ENCODE measurements at places on chromosomes 7 and 10. TPM values are rescaled to one million over a fixed set of nuclear protein-coding genes. Genes with fewer than 3 reads are reported as not detected.
A peak's percentile ranks its signal among the peaks of the same experiment; 100 is the strongest.

DNA sequence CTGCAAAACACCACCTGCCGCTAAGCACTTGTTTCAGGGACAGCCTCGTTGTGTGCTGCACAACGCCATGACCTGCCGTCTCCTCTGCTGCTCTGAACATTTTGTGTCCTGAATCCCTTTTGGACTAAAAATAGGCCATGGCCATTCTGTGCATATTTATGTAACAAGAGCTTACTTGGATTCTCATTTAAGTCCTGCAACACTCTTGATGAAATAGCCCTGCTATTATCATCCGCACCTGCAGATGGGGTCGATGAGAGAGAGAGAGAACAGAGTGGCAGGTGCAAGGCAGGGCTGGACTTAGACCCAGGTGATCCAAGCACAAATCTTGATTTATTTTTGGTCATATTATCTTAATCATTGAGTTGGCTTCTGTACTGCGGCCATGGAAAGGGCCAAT lies 121.2 kb upstream of the PRKCQ start:
- no peak for DNase-seq

Gene CPED1
- 0.17 TPM for total RNA-seq

Gene ITPRID1
- total RNA-seq, result not detected

GRCh38 chr7:151383638-151384351 lies 26.0 kb downstream of the WDR86 start:
- no peak for DNase-seq

Gene MINDY4
- 1.3 TPM for total RNA-seq

Gene ZNF273
- 11.7 TPM for total RNA-seq

DNA sequence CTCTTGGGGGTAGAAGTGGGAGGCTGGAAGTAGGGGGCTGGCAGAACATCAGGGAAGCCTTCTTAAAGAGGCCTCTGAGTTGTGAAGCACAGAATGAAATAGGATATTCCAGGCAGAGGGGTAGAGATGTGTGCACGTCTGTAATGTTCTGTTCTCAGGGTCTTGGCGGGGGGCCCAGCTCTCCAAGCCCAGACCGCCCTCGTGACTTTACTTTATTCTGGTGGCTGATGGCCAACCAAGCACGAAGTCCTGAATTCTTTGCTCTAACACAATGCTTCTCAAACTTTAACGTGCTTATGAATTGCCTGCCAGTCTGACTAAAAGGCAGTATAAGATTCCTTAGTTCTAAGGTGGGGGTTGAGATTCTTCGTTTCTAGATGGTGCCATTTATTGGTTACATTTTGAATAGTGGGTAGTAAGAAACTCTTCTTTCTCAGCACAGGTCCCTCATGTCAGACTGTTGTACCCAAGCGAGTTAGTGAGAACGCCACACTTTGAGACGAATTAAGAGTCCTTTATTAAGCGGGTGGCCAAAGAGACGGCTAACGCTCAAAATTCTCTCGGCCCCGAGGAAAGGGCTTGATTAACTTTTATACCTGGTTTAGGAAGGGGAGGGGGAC lies 8.2 kb downstream of the PRXL2A start:
- no peak for DNase-seq

- no peak for DNase-seq
Observed at GRCh38 chr7:146528581-146528980, 412.0 kb downstream of the CNTNAP2 start.

DNA sequence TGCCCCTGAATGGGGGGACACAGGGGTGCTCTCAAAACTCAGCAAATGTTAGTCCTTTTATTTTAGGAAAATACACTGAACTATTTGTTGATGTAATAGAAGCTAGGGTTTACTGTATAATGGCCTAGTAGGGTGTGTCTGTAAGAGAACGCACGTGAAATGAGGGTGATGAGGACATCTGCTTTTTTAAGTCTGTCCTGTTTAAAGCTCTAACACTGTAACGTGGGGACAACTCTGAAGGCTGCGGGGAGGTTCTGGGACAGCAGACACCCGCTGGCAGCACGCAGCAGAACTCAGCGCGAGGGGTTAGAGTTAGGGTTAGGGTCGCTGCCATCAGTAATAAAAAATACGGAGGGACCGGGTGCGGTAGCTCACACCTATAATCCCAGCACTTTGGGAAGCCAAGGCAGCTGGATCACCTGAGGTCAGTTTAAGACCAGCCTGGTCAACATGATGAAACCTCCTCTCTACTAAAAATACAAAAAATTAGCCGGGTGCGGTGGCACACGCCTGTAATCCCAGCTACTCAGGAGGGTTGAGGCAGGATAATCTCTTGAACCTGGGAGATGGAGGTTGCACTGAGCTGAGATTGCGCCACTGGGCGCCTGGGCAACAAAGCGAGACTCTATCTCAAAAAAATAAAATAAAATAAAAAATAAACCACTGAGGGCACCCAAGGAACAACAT lies 98.0 kb downstream of the CTBP2 start:
- DNase-seq, result no peak

- no peak for DNase-seq
Observed at GRCh38 chr7:26553128-26553527, 261.5 kb downstream of the SNX10 start.

DNA sequence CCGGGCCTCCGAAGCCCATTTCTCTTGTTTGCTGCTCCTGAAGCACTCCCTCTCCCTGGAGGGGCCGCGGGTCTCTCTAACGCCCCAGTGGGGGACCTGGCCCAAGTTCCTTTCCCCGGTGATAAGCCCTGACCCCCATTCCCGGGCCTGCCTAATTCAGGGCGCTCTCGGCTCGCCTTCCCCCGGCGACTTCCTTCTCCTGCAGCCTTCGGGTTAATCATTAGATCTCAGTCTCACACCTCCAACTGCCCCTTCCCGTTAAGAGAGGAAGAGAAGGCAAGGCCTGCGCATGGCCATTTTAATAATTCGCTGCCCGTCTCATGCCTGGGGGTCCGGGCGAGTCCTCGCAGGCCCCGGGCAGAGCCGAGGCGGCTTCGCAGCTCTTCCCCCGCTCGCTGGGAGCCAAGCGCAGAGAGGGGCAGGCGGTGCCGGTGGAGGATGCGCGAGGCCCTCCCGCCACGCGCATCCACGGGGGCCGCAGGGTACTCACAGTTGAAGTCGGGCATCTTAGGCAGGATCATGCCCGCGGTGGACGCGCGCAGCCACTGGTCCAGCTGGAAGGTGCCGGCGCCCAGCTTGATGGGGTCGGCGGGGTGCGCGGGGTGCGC lies 1.2 kb downstream of the MNX1 start:
- no peak for DNase-seq

- no peak for DNase-seq
Observed at GRCh38 chr10:43258211-43258561, 8.7 kb downstream of the RASGEF1A start.

DNA sequence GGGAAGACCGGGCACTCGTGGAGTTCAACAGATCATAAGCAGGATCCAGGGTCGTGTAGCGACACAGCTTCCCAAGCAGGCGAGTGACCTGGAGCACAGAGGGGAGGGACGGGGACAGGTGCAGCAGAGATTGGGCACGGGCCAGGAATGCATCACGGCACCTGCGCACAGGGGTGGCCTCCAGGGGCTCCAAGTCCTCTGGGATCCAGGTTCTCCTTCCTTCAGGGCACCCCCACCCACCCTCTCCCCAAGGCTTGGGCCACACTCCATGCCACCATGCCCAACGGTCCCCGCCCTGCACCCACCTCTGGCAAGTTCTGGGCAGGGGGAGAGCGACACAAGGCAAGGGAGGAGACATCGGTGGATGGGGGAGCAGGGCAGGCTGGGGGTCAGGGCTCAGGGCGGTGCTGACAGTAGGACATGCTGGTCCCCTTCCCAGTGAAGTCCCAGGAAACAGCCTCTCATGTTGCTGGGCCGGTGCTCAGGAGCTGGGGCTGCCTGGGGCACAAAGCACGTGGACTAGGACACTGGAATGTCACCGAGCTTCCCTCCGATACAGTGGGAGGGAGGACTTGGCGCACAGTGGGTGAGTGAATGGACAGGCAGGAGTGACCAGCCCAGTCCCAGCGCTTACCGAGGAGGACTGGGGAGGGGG lies 597.3 kb downstream of the PTPRN2 start:
- DNase-seq, result no peak

GRCh38 chr10:5291501-5292195 lies 73.1 kb upstream of the UCN3 start:
- peak; percentile 63 for DNase-seq

GRCh38 chr10:78691301-78692030 lies 377.3 kb upstream of the ZMIZ1 start:
- DNase-seq, result no peak

GRCh38 chr7:48307041-48307714 lies 135.9 kb downstream of the ABCA13 start:
- no peak for DNase-seq

- no peak for DNase-seq
Observed at GRCh38 chr10:112361951-112362751, 11.8 kb upstream of the ACSL5 start.

Gene SERPINE1
- total RNA-seq, result 0.05 TPM

DNA sequence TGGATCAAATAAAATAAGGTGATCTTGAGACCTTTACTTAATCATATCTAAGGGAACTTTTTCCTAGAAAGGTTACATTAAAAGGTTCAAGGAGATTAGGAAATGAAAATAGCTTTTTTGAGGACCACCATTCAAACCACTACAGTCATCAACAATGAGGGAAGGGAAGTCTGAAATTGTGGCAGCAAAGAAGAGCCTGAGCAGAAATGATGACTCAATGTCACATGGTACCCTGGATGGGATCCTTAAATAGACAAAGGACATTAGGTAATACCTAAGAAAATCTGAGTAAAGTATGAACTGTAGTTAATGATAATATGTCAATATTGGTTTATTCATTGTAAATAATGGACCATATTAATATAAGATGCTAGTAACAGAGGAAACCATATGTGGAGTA lies 236.0 kb downstream of the SEMA3D start:
- DNase-seq, result no peak

Gene PRR15
- not detected for total RNA-seq

- no peak for DNase-seq
Observed at GRCh38 chr10:123147635-123148413, at the start of gene HMX2. Gene HMX2, plus strand, starts transcription at chr10:123148136. Its CDS starts 243 bp downstream, at chr10:123148379.

GRCh38 chr10:61836888-61837754 lies 64.4 kb upstream of the ARID5B start:
- no peak for DNase-seq

DNA sequence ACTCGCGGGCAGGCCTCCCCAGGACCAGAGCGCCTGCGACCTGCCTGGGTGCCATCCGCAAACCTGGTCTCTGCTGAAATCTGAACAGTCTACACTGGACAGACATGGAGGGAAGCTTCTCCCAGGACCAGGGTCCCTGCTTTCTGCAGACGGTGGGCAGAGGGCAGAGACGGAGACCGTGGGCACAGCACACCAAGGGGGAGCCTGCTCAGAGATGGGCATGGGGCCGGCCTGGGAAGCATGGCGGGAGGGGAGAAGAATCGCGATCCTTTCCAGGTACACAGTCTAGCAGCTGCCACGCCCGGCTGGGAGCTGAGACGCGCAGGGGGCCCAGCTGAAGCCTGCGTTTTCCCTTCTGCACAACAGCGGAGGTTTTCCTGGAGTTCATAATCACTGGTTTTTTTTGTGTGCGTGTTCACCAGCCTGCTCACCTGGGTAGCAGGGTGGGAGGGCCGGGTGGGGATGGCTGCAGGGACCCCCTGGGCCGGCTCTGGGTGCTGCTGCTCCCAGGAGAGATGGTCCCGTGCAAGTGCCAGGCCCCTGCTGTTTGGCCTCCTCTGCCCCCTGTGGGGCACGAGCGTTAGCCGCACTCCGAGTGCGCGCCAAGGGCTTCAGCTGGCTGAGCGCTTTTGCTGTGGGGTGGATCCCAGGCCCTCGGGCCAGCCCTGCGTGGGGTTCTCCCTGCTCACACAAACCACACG lies 448.8 kb downstream of the DNAJB6 start:
- DNase-seq, result no peak

DNA sequence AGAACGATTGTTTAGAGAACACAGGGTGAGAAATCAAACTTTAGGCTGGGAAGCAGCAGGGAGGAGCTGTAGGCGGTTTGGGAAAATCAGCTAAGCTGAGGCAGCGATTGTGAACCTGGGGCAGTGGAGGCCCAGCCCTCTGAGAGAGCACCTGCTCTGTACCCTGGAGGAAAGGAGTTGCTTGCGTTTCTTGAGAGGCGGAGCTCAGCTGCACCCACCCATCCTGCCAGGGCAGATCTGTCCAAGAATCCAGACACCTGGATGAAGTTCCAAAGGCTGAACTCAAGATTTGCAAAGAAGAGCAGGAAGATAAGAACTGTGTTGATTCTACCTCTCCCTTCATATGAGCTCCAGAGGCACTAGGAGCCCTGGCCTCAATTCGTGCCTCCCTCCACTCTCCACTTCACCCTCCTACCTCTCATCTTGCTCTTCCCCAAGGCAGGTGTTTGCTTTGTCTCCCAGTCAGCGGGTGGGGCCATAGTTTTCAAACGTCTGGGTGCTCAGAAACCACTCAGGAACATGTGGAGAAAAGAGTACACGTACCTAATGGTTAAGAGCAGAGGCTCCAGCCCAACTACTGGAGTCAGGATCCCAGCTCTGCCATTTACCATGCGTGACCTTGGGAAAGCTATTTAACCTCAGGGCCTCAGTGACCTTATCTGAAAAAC lies 21.5 kb upstream of the TMEM213 start:
- no peak for DNase-seq

DNA sequence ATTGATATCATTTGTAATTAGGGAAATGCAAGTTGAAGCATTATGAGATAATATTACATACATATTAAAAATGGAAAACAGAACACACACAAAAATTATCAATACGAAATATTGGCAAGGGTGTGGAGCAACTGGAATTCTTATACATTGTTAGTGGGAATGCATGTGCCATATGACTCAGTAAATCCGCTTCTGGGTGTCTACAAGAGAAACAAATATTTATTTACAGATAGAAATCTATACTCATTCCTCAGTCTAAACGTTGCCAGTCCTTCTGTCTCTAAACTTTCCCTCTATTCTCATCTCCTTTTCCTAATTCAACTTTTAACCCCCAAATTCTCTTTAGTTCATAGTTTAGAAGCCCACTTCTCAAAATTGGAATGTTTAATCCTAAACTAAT lies 170.4 kb upstream of the LRRTM3 start:
- DNase-seq, result no peak

GRCh38 chr10:63588436-63589167 lies 67.4 kb downstream of the REEP3 start:
- no peak for DNase-seq

Gene SSC4D
- 0.60 TPM for total RNA-seq

DNA sequence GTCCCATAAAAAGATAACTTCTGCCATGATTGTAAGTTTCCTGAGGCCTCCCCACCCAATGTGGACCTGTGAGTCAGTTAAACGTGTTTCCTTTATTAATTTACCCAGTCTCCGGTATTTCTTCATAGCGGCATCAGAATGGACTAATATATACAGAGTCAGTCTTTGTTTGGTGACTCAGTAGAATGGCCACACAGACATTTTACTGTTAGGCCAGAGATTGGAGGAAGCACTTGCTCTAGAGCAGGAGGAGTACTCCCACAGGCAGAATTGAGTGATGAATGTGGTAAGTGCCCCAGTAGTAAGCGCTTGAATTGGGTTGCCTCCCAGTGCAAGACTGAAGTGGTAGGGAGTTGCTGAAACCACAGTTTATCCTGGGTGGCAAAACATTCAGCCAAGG lies 149.5 kb upstream of the SMIM30 start:
- no peak for DNase-seq
